Caki2 (cell line): ENCODE measurements at places on chromosomes 7 and 10.

- no peak for DNase-seq
These were observed 235.9 kb upstream of the ZNF32 start for GRCh38 chr10:43884501-43885105.

GRCh38 chr10:84825330-84825729 is 496.9 kb downstream of the CCSER2 start:
- no peak for DNase-seq

GRCh38 chr10:62707810-62708209 is 96.7 kb upstream of the ADO start:
- DNase-seq: no peak

DNA sequence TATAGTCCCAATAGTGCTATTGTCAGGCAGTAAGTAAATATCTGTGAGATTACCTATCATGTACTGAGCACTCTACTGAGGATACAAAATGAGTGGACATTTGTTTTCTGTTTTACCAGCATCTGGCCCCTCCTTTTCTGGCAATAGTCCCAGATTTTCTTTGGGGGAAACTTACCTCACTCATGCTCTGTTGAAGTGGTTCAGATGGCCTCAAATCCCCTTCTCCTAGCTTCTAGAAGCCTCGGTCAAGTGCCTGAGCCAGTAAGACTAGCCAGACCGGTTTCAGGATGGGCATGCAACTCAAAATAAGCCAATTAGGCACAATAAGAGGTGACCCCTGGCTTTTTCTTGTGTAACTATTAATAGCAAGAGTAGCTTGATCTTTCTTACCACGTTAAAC is 19.7 kb downstream of the TRDMT1 start:
- DNase-seq: no peak

DNA sequence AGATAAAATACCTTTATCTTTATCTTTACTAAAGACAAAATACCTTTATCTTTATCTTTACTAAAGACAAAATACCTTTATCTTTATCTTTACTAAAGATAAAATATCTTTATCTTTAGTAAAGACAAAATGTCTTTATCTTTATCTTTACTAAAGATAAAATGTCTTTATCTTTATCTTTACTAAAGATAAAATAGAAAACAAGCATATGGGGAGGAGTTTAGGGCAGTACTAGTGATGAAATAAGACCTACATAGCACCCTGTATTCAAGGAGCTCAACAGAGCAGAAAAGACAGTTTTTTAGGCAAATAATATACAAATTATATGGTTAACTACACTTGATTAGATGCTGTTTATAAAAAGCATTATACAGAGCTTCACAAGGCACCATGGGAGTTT is 19.3 kb downstream of the ANKRD22 start:
- DNase-seq: no peak

GRCh38 chr7:95263785-95264362 is 60.5 kb downstream of the PON1 start:
- DNase-seq: no peak

DNA sequence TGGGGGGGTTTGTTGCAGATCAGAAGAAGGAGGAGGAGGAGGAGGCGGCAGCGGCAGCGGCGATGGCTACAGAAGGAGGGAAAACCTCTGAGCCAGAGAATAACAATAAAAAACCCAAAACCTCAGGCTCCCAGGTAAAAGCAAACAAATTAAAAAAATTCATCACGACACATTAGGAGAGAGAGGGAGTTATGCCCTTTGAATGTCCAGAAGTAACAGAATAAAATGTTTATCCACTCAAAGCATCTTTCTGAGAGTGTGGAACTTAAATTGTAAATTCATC is 717 bp downstream of the SP4 start:
- no peak for DNase-seq

- DNase-seq: no peak
These were observed 1239.6 kb upstream of the SORCS1 start for GRCh38 chr10:108404155-108404554.

GRCh38 chr7:102460467-102460866 is 4.2 kb downstream of the ALKBH4 start:
- no peak for DNase-seq

- peak; percentile 58 for DNase-seq
These were observed 17.6 kb downstream of the ZDHHC16 start for GRCh38 chr10:97463363-97464132.

DNA sequence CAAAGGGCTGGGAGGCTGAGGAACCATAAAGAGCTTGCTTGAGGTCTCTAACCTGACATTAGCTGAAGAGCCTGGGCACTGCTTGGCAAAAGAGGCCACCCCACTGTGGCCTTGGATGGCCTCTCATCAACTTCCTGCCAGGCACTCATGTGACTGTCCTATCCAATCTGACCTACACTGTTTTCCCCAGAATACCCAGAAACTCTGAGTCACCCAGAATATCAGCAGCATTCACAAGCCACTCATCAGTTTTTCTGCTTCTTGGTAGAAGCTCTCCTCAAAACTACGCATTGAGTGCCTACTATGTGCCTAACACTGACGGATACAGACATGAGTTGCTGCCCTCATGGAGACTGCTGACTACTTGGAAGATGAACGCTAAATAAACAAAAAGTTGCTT is 4.1 kb upstream of the NT5C2 start:
- DNase-seq: peak; percentile 31

- no peak for DNase-seq
These were observed 20.3 kb upstream of the SAR1A start for GRCh38 chr10:70190581-70190980.

DNA sequence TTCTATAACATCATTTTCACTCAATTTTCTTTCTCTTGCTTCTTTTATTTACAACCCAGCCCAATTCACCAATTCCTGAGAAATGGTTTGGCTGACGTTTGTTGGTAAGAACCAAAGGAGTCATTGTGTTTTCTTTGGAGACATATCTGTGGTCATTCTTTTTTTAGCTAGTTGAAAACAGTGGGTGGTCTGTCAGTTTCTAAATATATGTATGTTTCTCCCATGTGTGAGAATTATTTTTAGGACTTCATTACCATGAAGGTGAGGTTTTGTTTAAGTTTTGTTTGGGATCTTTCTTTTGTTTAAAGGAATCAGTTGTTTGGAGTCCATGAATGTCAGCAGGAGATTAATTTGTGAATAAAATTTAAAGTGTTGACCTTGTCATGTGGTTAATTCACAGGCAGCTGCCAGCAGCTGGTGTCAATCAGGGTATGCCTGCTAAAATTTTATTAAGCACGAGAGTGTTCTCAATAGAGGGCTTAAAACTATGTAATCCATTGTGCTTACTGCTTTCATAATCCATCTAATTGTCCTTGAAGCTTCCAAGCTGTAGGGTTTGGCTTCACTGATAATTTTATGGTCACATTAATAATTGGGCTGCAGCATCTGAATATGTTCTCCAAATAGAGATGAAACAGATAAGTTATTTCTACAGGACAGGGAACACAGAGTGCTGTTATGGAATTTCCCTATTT is 38.7 kb downstream of the INSYN2A start:
- DNase-seq: no peak

DNA sequence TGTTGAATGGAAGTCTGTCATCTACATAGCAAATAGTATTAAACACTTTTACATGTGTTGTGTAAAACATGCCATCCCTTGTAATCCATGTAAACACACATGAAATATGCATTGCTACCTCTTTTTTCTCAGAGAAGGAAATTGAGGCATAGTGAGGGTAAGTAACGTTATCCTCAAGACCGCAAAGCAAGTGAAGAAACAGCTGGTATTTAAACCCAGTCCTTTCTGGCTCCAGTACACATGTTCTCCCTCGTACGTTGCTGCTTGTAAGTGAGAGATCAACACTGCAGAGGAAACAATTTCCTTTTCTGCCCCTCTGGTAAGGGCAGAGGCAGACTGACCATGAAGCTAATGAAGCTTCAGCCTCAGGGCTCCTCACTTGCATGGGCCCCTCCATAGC is 28.5 kb downstream of the MAP3K8 start:
- DNase-seq: no peak

DNA sequence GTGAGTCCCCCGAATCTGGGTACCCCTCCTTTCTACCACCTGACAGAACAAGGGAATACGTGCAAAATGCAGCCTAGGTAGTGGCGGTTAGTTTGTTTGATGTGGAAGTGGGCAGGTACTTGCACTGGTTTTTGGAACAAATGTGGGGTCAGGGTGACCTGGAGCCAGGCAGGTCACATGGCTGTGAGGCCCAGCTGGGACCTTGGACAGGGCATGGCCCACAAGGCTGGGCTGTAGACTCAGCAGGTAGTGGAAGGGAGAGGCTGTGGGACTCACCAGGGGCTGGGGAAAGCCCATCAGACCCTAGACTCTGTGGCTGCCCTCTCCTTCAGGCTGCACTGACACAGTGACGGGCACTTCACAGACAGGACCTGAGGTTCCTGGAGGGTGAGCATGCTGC is 159.9 kb upstream of the ADCY1 start:
- DNase-seq: no peak

DNA sequence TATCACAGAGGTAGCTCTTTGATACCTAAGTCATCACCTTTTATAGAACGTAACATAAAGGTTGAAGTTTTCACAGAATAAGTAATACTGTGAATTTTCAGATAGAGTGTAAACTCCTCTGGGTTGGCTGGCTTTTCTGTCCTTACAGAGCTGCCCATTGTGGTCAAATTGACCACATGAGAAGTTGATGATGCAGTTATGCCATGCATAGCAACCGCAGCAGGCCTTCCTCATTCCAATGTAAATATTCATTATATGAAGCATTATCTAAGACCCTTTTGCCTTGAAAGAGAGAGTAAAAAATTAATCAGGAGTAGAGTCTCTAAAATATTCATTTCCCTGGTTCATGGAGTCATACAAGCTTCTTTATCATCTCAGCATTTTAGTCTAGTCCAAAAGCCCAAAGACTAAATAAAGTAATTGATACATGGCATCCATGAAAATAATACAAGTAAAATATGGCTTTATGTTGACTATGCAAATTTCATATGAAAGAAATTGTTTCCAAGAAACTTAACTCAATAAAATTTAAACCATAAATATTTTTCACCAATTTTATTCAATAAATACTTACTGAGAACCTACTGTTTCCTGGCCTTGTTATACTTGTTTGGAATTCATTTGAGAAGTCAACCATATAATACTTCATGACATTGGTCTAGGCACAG is 516.4 kb downstream of the PCDH15 start:
- peak; percentile 70 for DNase-seq

GRCh38 chr10:15718694-15719048 is 1.1 kb downstream of the ITGA8 start:
- DNase-seq: no peak

GRCh38 chr7:31735991-31736982 is 49.3 kb downstream of the PPP1R17 start:
- DNase-seq: peak; percentile 41
